ENCODE measurements at places on chromosomes 12 and 14. TPM values are rescaled to one million over a fixed set of nuclear protein-coding genes. Genes with fewer than 3 reads are reported as not detected.

- DNase-seq: no peak
These were observed 67.8 kb downstream of the FGD4 start for GRCh38 chr12:32466986-32467711.

DNA sequence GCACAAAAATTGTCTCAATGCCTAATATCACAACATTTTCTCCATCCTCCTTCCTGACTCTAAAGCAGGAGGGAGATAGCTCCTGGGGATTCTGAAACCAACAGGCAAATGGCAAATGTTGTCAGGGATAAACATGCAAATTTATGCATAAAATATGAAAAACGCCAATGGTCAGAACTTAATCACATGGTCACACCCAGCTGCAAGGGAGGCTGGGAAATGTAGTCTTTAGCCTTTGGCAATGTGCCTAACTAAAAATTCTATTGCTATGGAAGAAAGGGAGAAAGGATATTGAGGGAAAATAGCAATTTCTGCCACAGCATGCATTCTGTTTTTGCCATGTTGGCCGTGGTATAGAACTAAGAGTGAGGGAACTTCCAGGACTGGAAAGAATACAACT, 11.7 kb upstream of the OASL start:
- no peak for DNase-seq

The CCDC85C gene
- 35.4 TPM for polyA plus RNA-seq

DNA sequence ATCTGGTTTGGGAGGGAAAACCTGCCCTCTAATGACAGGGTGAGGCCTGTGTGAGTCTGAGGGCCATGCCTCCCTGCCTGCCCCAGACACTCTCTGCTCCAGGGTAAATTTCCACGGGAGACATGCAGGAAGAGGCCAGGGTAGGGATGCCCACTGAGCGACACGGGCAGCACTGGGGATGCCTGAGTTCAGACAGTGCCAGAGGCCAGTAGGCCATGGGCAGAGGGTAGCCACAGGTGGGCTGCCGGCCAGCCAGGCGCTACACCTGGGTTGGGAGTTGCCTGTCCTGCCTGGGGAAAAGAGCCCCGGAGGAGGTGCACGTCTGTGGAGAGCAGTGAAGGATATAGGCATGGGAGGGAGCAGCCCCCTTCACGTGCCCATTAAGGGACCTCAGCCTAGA, 3.6 kb downstream of the SERPINA12 start:
- no peak for DNase-seq

GRCh38 chr14:44620121-44621019, 113.3 kb upstream of the FSCB start:
- DNase-seq: no peak

DNA sequence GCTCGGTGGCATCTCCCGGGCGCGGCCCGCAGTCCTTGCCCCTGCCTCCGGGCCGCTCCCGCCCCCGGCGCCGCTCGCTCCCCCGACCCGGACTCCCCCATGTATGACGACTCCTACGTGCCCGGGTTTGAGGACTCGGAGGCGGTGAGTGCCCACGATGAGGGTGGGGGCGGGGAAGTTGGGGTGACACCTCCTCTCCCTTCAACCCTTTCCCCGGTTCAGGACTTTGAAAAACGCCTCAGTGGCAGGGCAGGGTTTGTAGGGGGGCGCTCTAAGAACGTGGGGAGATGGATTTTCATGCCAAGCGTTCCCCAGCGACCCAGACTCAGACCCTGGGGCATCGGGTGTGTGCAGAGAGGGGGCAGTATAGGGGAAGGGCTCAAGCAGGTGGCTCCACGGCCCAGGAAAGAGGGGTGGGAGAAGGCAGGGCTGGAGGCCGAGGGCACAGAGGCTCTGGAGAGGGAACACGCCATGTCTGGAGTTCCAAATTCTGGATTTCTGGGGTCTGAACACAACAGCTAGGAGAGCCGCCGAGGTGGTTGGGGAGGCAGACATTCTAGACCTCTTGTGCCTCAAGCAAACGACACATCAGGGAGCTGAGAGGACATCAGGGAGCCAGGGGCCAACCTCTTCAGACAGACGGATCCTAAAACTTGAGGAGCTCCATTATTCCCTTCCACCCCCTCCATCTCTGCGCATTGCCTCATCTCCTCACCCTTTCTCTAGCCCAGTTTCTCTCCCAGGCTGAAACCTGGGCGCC, 715 bp downstream of the CACNB3 start:
- DNase-seq: no peak

DNA sequence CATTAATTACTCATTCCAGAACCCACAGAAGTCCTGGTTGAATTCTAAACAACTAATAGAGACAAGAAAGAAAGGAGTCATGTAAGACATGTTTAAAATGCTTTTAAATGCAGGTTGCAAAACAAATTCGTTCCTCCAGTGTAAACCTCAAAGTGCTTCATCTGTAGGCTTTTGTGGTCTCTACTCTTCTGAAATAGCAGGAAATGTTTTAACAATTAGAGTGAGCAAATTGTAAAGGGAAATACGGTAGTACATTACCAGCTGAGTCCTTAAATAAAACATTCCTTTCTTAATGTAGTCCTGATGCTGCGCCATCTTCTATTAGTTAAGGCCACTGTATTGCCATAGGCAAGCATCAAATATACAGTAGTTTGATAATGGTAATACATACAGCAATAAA, 1934.2 kb upstream of the SEL1L start:
- DNase-seq: peak; percentile 30

The NUMB gene
- polyA plus RNA-seq: 27.6 TPM

DNA sequence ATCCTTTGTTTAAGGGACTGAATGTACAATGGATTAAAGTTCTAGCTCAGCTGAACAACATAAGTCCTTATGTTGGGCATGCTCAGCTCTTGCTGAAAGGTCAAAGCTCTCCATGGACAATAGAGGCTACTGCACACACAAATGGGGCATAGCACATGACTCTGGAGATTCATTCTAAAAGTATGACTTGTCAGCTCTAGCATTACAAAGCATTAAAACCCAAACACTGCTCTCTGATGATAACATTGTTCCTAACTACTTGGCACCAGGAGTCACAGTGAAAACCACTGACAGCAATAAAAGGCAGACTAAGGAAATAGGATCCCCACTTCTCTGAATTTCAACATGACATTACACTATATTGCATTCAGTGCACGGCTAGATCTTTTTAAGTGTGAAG, 21.9 kb upstream of the FSCB start:
- DNase-seq: no peak

DNA sequence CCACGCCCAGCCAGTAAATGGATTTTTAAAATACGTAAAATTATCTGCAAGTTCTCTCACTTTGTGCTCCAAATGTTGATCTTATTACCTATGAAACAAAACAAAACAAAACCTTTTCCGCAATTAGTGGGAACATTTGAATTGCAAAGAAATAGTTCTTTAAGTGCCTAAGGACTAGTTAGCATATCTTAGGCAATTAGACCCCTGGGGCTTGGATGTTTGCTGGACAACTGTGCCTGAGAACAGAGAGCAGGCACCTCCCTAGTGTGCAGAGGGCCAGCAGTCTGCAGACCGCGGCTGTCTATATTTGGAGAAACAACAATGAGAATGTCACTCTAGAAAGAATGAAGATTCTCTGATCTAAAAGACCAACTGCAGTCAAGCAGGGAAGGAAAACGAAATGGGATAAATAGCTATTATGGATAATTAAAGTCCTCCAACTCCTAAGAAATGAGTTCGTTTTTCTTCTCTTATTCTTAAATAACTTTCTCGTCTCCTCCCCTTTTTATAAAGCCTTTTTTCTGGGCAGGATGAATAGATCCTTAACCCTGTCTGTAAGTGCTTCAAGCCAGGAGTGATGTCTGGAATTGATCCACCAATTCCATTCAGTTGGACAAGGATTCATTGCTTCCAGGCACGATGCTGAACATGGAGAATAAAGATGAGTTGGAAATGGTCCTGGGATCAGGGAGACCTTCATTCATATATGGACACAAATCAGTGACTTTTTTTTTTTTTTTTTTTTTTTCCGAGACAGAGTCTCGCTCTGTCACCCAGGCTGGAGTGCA, 16.2 kb downstream of the SLC17A8 start:
- no peak for DNase-seq

GRCh38 chr14:70893062-70893845, 14.0 kb upstream of the PCNX1 start:
- DNase-seq: no peak

The TAS2R43 gene
- not detected for polyA plus RNA-seq

The TGFB3 gene
- 0.62 TPM for polyA plus RNA-seq

The RASSF8 gene
- 2.5 TPM for polyA plus RNA-seq

- no peak for DNase-seq
These were observed 4.5 kb upstream of the GPR162 start for GRCh38 chr12:6817098-6817497.

The MYF6 gene
- not detected for polyA plus RNA-seq

The INHBE gene
- not detected for polyA plus RNA-seq

The GLIPR1L2 gene
- 0.20 TPM for polyA plus RNA-seq

DNA sequence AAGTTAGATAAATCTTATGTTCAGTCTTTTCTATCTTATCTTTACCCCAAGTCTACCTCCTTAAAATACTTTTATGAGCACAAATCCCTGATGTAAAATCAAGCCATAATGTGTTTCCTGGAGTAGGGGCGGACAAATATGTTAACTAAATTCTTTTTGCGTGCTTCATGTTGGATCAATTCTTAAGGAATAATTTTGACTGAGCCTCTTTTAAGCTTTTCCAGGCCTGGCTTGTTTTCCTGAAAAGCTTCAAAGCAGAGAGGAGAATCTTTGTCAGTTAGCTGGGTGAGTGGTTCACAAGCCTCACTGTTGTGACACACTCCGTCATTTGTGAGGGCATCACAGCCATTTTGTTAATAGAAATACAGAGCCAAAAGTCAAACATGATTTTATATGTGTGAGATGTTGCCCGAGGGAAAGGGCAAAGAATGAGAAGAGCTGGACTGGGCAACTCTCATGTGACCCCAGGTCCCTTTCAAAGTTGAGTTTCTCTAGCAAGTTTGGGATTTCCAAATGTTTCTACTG, 468.9 kb downstream of the RGS6 start:
- DNase-seq: no peak

The CABP1 gene
- not detected for polyA plus RNA-seq

The CKAP4 gene
- polyA plus RNA-seq: 91.0 TPM

GRCh38 chr12:71504476-71504875, 64.9 kb downstream of the LGR5 start:
- no peak for DNase-seq

DNA sequence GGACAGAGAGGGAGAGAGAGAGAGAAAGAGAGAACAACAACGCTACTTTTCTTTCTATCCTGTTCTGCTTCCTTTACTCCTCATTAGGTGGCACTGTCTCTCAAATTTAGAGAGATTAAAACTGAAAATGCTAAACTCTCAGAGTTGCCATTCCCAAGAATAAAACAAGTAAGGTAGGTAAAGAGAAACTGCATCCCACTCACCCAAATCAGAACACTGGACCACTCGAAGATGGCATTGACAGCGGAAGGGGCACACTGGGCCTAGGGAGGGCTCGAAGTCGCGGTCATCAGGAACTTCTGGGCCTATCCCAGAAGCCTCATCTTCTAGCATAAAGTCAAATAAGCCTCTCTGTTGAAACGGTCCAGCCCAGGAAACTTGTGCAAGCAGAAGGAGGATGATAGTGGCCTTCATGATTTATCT, 4.5 kb downstream of the DCN start:
- DNase-seq: no peak

The ZNF219 gene
- 56.9 TPM for polyA plus RNA-seq

DNA sequence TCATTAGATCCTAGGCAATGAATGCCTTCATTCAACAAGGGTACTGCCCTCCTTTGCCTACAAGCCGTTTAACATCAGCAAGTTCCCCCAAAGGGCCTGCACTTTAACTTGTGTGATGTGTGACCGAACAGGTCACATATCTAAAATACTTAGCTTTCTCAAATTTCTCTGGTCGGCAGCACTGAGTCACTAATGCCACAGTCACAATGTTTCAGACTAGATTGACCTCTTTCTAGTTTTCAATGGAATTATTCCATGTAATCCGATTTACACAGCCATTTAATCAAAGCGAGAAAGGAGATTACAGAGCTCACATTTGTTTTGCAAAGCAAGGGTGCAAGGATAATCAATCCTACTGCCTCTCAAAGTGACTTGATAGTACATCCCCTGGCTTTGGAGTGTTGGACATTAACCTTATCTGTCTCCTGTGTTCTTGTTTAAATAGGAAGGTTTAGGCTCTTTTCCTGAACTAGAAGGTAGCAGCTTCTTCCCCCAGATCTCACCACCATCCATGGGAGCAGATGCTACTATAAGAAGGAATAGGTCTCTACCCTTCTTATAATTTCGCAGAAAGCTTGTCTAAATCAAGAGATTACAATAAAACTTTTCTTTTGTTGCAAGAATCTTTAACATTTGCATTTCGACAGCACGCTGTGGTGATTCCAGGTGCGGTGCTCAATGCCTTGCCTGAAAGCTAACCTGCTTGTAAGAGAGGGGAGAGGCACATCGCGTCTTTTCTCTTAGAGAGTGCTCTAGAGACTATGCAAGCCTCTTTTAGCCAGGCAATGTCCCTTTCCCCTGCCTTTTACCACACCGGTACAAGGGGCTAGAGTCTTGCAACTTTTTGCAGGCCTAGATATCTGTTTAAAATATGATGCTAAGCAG, 1.8 kb downstream of the KITLG start:
- peak; percentile 45 for DNase-seq

GRCh38 chr12:91361864-91362263, 179.2 kb upstream of the DCN start:
- DNase-seq: no peak

GRCh38 chr14:61568572-61569011, 126.7 kb upstream of the HIF1A start:
- DNase-seq: no peak

The DLGAP5 gene
- 15.9 TPM for polyA plus RNA-seq

- no peak for DNase-seq
These were observed 81.6 kb downstream of the IPO8 start for GRCh38 chr12:30614031-30614430.

The GPR33 gene
- not detected for polyA plus RNA-seq

- DNase-seq: no peak
These were observed 1059.8 kb downstream of the TMEM121 start for GRCh38 chr14:106586098-106586704.

DNA sequence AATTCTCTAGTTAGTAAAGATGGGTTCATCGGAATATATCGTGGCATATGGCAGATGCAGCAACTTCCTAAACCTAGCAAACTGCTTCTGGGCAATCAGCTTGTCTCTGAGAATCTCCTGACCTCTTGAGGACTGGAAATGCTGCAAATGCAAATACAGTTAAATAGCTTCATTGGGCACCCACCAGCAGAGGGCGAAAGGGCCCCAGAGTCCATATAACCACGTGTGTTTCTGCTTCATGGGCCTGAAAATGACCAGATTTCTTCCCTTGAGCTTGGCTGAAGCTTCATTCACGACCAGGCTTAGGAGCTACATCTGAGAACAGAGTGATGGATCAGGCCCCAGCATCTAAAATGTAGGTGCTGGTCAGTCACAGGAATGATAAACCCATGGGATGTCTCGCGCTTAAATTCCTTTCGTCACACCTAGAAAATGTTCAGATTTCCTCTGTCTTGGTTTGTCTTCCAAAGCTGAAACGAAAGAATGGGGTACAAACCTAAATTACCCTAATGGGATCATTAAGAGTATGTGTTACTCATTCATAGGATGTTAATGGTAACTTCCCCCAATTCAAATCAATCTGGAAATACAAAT, 1482.5 kb upstream of the TMEM132C start:
- DNase-seq: no peak
